ENCODE measurements at places on chromosomes 1 and 21.

DNA sequence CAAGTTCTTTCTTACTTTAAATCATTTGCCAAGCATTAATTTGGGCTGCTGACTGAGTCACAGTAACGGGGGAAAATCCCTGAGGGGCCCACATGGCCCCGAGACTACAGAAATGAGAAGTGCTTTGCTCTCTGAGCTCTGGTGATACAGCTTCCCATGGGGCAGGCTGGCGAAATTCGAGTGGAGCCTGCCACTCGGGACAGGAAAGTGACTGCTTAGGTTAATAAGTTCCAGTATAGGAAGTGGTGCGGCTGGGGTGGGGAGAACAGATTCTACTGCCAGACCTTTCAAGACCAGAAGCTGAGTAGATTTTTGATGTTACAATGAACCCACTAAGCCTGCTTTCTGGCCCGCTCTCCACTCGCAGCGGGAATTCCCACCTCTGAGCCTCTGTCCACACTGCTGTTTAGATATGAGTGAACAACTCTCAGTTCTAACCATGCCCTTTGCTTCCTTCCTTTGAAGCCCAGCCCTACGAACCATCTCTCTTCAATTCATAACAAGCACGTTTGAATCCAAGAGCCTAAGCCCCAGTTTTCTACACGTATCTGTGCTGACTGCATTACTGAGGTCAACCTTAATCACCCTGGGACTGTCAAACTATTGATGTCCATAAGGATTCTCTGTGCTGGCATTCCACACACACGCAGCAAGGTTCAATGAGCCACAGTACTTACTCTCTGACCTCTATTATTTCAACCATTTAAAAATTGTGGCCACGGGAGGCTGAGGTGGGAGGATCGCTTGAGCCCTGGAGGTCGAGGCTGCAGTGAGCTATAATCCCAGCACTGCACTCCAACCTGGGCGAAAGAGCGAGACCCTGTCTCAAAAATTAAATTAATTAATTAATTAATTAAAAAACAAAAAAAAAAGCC lies 9.6 kb downstream of the ZBTB17 start:
- no peak for DNase-seq

DNA sequence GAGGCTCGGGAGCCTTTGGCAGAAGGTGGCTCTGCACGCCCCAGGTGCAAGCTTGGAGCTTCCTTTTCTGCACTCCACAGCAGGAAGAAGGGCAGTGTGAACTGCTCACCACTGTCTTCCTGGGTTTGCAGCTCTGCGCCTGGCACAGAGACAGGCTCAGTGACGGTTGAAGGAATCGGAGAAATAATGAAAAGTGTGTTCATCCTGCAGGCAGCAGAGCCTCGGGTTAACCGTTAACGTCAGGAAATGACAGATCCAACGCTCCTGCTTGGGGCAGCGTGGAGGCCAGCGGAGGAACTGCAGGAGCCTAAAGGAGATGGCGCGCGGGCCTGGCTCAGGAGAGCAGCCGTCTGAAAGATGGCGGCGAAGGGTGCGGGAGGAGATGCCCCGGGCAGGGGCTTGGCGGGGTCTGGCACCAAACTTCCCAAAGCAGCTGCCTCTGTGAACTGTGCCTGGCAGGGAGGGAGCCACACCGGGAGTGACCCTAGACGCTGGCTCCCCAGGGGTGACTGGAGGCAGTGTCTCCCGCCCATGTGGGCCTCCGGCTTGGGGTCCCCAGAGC lies 10.9 kb upstream of the SAMD11 start:
- no peak for DNase-seq

- no peak for DNase-seq
These were observed 10.1 kb upstream of the HCRTR1 start for GRCh38 chr1:31607360-31607759.

DNA sequence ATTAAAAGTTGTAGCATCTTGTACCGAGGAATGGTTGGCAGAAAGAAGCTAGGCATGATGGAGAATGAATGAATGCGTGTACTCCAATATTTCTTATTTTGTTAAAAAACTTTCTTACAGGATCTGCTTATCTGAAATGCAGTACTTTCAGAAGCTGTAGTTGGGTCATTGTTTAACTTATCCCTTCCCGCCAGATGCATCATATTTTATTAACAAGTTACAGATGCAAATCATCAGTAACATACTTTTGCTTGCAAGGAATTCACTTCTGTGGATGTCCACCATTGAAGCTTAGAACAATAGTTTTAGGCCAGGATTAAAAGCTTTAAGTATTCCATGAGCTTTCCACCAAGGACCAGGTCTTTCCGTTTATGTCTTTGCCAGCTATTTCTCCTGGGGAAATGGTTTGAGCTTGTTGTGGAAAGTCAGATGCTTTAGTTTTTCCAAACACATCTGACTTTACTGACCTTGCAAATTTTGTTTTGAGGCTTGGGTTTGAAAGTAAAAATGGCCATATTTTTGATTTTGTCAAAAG lies 65.4 kb downstream of the PATJ start:
- no peak for DNase-seq

- no peak for DNase-seq
These were observed 1.1 kb downstream of the MRPS6 start for GRCh38 chr21:34074283-34075090.

GRCh38 chr1:107246775-107247345 lies 106.0 kb downstream of the NTNG1 start:
- DNase-seq: no peak

DNA sequence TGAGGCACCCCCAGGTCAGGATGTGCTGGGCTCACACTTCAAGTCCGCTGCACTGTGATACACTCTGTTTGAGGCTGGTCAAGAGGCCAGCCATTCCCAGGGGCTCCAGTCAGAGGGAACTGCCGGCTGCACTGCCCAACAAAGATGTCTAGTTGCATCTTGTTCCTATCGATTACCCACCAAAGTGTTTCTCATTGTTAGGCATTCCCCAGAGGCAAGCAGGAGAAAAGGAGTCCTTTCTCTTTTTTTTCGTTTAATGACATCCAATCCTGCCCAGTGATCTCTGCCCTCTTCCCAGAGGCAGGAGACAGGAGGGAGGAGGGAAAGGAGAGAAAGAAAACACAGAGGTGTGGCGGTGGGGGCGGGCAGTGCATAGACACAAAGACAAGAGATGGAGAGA lies 150.4 kb downstream of the OMA1 start:
- no peak for DNase-seq

DNA sequence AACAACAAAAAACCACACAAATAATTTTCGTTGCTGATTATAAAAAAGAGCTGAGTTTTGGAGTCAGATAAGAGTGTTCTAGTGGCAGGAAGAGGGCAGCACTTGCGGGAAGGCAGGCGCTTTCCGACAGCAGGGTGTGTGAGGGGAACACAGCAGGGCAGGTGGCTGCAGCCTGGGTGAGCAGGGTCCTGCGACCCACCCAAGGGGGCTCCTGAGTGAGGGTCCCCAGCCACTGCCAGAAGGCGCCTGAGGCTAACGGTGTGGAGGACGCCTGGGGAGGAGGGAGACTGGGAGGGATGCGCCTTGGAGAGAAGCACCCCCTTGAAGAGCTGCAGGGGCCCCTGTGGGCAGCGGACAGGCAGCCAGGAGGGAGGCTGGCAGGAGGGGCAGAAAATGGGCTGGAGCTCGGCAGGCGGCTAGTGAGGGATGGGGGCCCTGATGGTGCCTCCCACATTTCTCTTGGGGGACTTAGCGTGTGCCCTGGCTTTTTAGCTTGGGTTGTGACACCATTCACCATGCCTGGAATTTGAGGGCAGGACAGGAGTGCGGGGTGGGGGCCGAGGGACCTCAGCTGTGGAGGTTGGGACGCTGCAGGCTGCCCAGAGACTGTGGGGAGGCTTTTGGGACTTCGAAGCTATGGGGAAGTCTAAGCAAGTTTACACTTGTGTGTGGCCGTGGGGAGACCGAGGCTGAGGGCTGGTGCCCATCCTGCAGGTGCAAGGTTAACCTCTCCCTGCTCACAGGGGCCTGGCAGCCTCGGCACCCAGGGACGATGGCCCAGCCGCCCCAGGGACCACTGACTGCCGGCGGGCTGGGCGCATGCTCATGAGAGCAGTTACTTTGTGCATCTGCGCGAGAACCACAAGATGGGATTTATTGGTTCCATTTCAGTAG lies 111.4 kb downstream of the SIK1 start:
- DNase-seq: no peak

- DNase-seq: no peak
These were observed 1.8 kb upstream of the ADAMTS1 start for GRCh38 chr21:26847002-26847401.

GRCh38 chr1:20551945-20552727 lies at the start of gene FAM43B:
TSS of gene FAM43B (plus strand) at chr1:20552573. CDS start at chr1:20552974, 401 bp downstream.
- no peak for DNase-seq

DNA sequence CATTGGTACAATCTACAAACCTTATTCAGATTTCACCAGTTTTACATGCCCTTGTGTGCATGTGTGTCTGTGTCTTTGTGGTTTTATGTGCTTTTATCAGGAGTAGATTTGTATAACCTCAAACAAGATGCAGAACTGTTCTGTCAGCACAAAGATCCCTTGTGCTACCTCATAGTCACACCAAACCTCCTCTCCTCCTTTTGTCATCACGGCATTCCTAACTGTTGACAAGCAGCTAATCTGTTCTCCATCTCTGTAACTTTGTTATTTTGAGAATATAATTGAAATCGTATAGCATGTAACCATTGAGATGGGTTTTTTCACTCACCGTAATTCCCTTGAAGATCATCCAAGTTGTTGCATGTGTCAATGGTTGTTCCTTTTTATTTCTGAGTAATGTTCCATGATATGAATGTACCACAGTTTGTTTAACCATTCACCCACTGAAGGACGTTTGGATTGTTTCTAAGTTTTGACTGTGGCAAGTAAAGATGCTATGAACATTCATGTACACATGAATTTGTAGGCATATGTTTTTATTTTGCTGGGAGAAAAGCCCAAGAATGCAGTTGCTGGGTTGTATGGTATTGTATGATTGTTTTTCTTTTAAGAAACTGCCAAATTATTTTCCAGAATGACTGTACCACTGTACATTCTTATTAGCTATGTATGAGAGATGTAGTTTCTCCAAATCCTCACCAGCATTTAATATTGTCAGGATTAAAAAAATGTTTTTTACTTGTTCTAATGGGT lies 78.1 kb upstream of the B3GALT2 start:
- DNase-seq: no peak

- DNase-seq: no peak
These were observed 51.1 kb downstream of the ZNF326 start for GRCh38 chr1:90045853-90046563.

DNA sequence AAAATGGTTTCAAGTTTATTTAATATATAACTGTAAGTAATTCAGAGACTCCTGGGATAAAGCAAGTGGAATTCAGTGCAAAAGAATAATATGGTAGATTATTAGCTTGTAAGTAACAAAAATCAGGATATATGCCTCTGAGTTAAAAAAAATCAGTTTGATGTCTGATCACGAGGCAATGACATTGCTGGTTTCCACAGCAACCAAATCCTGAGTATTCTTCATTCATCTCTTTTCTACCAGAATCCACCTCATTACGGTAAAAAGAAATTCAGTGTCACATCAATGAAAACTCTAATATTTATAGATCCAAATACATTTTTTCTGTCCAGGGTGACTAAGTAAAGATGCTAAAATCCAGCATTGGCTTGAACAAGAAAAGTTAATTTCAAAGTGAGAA lies 642.3 kb upstream of the TMPRSS15 start:
- DNase-seq: no peak

DNA sequence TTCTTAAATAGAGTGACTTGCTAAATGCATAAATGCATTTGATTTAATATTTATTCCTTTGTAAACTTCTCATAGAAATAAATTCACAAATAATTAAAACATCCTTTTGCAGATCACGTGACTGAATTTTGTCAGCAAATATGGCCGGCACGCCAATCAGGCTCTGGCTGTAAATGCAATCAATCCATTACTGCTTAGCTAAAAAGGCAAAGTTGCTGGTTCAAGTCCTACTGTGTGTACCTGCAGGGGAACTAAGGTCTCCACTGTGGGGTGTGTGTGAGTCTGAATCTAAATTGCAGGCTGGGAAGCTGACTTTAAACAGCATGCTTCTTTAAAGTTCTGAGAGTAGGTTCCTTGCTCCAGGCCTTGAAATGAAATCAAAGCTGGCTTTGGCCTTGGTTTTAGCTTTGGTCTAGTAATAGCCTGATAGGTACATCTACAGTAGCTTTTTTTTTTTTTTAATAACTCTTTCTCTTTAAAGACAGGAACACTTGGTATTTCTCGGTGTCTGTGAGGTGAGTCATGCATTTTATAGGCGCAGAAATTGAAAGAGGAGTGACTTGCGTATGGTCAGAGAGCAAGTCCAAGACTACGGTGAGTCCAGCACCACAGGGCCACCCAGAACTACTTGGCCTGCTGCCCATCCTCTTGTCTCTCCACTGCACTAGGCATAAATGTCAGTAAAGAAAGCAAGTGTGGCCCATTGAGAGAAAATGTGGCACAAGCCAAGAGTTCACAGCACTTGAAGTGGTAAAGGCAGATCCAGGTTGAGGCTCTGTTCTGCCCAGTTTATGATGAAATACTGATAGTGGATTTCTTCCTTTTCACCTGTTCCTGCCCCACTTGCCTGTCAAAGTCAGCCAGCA lies 36.2 kb upstream of the LYST start:
- no peak for DNase-seq

GRCh38 chr1:215819114-215819513 lies 252.0 kb downstream of the KCTD3 start:
- DNase-seq: no peak

GRCh38 chr1:171075041-171075440 lies 15.7 kb upstream of the FMO3 start:
- DNase-seq: no peak

GRCh38 chr21:25456672-25457071 lies 150.6 kb downstream of the MRPL39 start:
- no peak for DNase-seq

Measured in stimulated activated CD8-positive, alpha-beta memory T cell treated with anti-CD3 and anti-CD28 coated beads, Interleukin-2, amount 100 ng/mL, for 1 hour (primary cell).